Stimulated activated CD4-positive, alpha-beta T cell treated with anti-CD3 and anti-CD28 coated beads, Interleukin-1b, Interleukin-23, amount 100 ng/mL, for 24 hours (primary cell): ENCODE measurements at places on chromosomes 1 and 21.

DNA sequence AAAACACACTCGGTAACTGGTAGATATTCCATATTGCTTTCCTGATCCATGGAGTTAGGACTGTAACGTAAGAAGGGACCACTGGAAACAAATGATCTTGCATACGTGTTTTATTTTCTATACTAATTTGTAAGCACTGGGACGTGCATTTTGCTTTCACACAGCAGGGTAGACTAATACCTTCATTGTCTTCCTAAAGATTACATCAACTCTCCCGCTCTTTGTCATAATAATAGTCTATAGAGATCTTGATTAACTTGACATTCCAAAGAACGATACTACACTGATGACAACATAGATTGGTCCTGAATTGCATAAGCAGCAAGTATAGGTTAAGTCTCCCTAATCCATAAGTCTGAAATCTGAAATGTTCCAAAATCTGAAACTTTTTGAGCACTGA, 166.5 kb downstream of the FAF1 start:
- DNase-seq: no peak

- DNase-seq: no peak
Measured at GRCh38 chr1:57833296-57833695, 409.4 kb upstream of the DAB1 start.

- no peak for DNase-seq
Measured at GRCh38 chr1:230822092-230822581, 46.2 kb downstream of the C1orf198 start.

DNA sequence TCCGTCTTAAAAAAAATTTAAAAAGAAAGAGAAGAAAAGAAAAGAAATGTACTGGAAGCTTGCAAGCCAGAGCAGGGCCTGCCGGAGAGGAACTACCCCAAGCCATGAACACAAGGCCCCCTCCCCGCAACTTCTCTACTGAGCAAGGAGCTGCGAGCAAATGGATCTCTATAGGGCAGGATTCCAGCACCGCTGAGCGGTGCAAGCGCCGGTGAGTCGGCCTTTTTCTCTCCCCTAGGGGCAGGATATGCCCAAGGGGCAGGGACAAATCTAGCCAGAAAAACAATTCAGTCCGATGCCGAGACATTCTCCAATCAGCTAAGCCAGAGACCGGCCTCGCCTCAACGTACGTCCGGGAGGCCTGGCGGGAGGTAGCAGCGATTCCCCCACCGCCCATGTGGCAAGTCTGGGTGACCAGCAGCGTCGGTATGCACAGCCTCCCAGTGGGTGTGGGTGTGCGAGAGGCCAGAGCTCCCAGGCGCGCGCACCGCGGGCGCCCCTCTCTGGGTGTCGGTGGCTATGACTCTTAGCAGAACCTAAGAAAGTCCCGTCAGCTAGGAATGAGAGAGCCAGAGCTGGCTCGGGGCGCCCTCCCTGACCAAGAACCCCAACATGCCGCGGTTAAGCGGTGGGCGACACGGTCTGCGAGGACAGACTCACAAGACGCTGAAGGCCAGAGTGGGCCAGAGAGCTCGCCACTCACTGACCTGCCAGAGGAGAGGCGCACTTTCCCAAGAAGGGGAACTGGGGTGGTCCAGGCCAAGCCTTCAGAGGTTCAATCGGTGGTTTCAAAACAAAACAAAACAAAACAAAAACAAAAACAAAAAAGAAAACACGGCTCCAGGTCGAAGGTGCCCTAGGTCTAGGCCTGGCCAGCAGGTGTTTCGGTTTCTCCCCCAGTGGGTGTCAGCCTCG, 1.9 kb downstream of the CSMD2 start:
- DNase-seq: no peak

DNA sequence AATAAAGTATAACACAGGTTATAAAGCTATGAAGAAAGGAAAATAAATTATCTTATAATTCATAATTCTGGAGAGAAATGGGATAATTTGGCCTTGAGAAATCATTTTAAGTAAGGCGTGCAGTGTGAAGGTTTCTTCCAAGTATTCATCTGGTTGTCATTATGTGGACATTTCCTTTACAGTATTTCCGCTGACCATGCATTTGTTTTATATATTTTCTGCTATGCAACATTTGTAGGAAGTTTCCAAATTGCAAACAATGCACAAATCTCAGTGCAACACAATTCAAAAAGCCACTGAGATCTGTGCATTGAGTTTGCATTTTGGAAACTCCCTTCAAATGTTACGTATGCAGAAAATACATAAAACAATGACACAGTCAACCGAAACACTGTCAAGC, 17.8 kb downstream of the ZNF670 start:
- DNase-seq: no peak

GRCh38 chr1:107135463-107135862, 5.4 kb upstream of the NTNG1 start:
- no peak for DNase-seq

DNA sequence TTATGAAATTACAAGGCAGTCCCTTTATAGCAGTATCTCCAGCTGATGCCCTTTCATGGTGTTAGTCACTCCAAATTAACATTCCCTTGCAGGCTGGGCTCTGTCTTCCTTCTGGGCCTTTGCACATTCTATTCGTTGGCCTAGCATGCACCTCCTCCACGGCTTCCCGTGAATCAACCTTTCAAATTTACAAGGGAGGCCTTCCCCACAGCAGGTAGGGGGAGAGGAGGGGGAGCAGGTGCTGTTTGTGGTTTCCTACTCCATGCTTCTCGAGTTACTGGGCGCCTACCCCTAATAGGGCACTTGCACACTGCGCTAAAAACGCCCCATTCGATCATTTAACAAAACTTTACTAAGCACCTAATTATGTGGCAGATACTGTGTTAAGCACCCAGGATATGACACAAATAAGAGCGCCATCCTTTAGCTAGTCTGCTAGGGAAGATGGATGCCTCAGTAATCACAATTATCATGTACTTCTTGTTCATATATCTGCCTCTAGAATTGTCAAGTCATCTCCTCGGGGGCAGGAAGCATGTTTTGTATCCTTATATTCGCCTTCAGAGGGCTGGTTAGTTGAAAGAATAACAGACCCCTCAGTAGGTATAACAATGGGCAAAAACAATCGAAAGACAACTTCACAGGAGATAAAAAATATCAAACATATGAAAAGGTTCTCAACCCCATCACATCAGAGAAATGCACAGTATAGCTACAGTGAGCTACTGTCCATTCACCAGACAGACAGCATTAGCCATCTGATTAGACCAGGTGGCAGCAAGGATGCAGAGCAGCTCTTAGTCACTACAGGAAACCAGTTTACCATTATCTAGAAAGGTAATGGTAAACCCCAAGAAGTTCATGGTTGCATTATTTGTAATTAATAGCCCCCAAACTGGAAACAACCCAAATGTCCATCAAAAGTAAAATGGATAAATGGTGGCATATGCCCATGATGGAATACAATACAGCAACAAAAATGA, 1.7 kb upstream of the ADAR start:
- DNase-seq: peak; percentile 44

- no peak for DNase-seq
Measured at GRCh38 chr1:41504114-41505035, 19.9 kb upstream of the EDN2 start.

GRCh38 chr1:187465441-187465840, 636.7 kb downstream of the PLA2G4A start:
- DNase-seq: no peak

DNA sequence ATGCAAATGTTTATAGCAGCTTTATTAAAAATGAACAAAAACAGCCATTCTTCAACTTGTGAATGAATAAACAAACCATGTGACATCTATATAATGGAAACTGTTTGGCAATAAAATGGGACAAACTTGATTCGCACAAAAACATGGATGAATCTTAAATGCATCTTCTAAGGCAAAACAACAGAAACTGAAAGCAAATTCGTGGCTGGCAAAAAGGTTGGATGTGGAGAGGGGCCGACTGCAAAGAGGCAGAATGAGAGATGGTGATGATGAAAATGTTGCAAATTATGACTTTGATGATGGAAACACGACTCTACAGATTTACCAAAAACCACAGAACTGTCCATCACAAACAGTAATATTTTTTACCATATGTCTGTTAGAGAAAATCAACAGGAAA, 327.0 kb upstream of the NR5A2 start:
- no peak for DNase-seq

- no peak for DNase-seq
Measured at GRCh38 chr1:17957588-17958267, 149.9 kb upstream of the IGSF21 start.

DNA sequence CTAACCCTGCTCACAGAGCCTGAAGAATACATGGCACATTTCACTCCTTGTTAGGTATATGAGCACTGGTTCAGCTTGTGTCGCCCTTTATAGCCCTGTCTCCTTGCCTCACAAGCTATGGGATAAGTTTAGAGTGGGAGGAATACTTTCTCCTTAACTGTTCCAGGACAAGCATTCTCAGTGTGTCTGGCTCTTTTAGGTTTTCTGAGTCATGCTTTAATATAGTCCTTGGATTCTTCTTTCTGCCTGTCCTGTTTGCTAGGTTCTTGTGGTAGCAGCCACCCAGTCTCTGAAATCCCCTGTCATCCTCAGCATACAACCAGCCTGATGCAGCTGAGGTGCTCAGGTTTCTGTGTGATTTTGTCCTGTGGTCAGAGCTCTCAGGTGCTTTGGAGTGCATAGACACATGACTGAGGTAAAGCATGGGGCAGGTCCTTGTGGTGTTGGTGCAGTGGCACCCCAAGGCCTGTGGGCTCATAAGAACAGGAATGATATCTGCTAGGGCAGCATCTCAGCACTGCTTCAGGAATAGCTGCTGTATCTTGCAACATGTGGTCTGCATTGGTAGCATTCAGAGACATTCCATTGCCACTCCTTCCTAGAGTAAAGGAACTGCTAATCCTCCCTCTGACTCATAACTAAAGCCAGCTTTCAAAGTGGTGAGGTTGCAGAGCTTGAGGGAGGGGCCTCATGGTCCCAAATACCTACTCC, 14.2 kb upstream of the CASQ2 start:
- DNase-seq: no peak

DNA sequence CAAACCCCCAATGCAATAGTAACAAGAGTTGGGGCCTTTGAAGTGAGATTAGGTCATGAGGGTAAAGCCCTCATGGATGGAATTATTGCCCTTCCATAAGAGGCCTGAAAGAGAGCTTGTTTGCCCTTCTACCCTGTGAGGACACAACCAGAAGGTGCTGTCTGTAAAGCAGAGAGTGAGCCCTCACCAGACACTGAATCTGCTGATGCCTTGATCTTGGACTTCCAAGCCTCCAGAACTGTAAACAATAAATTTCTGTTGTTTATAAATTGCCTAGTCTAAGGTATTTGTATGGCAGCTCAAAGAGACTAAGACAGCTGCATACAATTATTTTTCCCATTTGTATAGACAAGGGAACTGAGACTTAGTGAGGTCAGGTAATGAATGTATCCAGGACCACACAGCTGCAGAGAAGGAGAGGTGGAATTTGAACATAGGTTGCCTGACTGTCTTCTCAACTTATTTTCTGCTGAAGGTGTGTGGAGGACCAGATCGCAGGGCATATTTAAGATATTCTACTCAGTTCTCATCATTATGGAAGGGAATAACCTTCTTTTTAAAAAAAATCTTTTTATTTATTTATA, 18.7 kb downstream of the IL23R start:
- no peak for DNase-seq

DNA sequence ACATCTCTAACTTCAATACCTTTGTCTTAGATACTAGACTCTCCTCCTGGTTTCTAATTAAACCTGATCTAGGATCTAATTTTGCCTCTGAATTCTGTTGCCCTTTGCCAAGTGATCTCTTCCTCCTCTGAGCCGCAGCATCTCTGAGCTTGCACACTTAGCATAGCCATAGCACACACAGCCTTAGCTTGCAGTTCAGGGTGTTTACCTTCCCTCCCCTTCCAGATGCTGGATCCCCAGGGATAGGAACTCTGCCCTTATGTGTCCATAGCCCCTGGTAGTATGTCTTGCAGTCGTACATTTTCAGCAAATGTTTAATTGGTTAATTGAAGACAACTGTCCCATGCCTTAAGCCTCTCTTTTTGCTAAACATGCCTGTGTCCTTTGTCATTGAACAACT, 30.3 kb downstream of the SELL start:
- DNase-seq: no peak

GRCh38 chr1:220224611-220225124, 47.6 kb downstream of the RAB3GAP2 start:
- DNase-seq: no peak

DNA sequence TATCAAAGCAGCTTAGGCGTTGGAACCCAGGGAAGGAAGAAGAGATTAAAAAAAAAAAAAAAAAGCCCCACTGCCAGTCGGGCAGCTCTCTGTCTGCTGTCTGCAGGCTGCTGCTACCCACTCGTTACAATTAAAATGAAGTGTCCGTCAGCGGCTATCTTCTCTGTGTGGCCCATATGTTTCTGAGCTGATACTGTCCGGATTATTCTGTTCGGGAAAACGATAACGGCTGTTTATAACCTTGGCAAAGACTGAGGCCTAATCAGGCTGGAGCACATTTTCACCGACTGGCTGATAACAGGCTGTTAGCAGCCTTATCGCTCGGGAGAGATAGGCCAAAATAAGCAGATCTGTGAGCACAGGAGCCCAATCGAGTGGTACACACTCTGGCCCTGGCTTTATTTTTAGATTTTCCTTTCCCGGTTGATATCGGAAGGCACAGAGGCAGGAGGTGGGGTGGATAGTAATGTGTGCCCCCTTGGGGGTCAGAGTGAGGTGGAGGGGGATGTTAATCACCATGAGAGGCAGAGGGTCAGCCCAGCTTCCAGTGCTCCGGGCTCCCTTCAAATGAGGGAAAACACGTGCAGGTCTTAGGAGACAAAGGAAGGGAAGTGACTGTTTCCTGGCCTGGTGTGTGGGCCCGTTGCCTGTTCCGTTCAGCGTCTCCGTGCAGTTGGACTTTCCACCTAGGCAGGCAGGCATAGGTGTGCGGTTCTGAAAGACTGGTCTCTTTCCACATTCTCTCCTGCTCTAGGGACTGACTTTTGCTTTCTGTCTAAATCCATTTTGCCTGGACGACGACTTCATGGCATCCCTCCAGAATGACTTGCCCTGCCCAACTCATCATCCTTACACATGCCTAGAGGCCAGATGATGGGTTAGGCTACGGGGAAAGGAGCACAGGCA, 153.4 kb downstream of the PBX1 start:
- DNase-seq: no peak

DNA sequence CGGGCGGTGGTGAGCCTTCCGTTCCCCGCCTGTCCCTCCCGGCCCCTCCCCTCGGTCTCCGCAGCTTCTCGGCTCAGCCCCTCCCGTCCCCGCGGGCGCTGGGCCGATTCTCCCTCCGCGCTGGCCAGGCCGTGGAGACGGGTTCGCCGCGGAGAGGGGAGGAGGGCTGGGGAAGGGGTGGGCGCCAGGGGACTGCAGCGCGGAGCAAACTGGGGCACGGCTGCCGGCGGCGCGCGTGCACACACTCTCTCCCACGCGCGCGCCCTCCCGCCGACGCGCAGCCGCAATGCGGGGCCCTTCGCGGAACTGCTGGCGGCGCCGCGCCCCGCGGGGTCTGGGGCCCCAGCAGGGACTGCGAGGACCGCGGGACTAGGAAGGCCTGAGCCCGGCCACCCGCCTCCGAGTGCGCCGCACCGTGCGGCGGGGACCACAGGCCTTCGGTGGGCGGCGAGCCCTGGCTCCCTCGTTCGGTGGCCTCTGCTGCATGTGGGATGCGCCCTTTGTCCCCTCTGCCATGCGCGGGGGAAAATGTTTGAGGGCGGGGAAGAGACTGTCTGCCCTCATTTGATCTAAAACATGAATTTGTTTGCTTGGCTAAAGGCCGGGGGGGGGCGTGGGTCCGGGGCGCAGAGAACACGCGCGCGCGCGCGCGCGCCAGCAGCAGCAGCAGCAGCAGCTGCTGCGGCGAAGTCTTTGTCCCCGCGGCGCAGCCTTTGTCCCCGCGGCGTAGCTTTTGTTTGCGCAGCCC, 90.7 kb upstream of the VAMP3 start:
- DNase-seq: peak; percentile 30
